ENCODE measurements at places on chromosomes 2 and 18.

- no peak for DNase-seq
These were observed 220.6 kb upstream of the CCDC68 start for GRCh38 chr18:55179835-55180234.

DNA sequence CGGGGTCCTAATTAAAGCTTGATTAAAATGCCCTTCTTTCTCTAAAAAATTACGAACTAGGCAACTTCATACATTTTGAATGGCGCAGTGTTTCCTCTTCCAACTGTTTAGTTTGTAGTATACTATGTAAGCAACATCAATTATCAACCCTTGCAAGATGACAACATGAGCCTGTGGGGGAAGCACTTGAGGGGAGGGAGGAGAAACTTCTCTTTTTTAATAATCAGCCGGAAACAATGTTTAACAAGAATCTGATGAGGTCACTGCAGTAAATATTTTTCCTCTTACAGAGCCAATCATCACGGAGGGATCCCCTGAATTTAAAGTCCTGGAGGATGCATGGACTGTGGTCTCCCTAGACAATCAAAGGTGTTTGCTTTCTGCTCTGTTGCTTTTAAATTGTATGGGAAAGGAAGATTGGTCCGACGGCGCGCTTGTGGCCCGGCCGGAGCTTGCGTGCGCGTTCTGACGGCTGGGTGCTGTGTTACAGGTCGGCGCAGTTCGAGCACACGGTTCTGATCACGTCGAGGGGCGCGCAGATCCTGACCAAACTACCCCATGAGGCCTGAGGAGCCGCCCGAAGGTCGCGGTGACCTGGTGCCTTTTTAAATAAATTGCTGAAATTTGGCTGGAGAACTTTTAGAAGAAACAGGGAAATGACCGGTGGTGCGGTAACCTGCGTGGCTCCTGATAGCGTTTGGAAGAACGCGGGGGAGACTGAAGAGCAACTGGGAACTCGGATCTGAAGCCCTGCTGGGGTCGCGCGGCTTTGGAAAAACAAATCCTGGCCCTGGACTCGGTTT lies 5.3 kb upstream of the DLX1 start:
- DNase-seq: no peak

GRCh38 chr2:28648671-28649395 lies 102.8 kb upstream of the PPP1CB start:
- no peak for DNase-seq

DNA sequence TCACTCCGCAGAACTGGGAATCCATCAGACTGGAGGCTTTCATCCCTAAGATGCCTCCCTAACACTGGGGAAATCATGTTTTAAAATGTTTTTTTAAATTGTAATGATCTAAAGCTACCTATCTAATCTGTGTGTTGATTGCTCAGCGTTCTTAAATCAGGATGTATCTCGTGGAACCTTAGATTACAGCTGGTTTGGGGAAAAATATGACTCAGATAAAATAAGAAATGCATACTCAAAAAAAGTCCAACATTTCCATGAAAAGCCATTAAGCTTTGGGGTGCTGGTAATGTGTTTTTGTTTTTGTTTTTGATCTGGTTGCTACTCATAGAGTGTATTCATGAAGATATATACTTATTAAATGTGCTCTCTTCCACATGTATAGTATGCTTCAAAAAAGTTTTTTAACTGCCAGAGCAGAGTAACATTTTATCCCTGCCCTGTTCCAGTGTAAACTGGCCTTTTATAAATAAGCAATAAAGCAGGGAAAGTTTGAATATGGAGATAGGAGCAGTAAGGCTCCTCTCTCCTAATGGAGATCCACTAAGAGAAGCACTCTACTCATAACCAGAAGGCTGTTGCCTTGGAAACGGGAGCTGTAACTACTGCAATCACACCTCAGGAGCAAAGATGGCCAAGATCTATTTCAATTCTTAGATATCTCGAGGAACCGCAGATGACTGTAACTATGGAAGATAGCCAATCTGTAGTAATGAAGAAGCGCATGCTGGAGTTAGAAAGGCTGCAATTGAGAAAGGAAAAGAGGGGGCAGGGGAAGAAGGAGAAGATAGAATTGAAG lies 41.6 kb downstream of the ANKRD44 start:
- DNase-seq: peak; percentile 56

- no peak for DNase-seq
These were observed 65.5 kb upstream of the WDSUB1 start for GRCh38 chr2:159351977-159352376.

Measured in CD4-positive, alpha-beta T cell treated with Interleukin-12 subunit alpha and Interleukin-12 subunit beta, for 1 hour (primary cell).